ENCODE measurements at places on chromosomes 3 and 15.

GRCh38 chr3:15256861-15257341, 50.9 kb downstream of the CAPN7 start:
- DNase-seq = no peak

- DNase-seq = no peak
These were observed 91.5 kb downstream of the CERS3 start for GRCh38 chr15:100437261-100437660.

GRCh38 chr3:58293516-58293915, 12.5 kb upstream of the RPP14 start:
- no peak for DNase-seq

DNA sequence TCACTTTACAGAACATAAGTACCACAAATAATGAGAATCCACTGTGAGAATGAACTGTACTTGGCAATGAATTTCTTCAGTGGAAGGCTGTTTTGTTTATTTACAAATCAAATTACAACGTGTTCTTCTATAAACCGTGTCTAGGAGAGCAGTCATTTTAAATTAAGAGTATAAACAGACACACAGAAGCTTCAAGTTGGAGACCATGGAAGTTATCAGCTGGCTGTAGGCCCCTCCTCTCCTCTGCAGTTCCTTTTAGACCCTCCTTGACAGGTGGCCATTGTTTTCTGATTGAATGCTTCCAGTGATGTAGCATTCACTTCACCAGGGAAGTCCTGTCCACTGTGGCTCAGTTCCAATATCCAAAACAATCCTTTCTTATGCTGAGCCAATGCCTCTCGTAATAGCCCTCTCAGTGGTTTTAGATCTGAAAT, 7.3 kb upstream of the MAPK6 start:
- no peak for DNase-seq

GRCh38 chr15:48928877-48929538, 34.7 kb downstream of the SHC4 start:
- DNase-seq = peak; percentile 58

DNA sequence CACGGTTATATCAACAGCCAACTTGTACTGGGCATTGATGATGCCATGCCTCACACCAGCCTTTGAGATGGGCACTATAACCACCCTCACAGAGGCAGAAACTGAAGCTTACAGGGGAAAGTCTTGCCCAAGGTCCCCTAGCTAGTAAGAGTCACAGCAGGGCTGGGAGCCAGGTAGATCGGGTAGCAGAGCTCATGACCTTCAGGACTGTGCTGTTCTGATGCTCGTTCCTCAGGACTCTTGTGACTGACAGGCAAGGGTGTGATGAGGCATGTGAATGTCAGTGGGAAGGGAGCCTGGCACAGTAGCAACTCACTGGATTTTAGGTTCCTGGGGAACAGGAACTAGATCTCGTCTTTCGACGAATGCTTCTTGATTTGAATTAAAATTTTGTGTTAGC, 65.7 kb downstream of the RLBP1 start:
- no peak for DNase-seq

DNA sequence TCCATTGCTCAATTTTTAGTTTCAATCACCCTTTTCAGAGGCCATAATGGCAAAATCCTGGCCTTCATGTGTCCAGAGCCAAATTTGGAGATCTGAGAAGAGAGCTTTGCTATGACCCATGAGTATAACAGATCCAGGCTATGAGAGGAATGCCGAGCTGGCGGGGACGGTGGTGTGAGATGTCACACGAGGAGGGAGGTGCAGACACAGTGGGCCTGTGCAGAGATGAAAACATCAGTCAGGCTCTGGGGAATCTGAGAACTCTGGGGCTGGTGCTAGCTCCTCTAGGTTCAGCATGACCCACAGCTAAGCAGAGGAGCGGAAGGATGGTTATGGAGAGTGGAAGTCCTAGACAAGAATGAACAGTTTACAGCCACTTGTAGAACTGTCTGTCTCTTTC, 398.3 kb upstream of the ATP10A start:
- no peak for DNase-seq

DNA sequence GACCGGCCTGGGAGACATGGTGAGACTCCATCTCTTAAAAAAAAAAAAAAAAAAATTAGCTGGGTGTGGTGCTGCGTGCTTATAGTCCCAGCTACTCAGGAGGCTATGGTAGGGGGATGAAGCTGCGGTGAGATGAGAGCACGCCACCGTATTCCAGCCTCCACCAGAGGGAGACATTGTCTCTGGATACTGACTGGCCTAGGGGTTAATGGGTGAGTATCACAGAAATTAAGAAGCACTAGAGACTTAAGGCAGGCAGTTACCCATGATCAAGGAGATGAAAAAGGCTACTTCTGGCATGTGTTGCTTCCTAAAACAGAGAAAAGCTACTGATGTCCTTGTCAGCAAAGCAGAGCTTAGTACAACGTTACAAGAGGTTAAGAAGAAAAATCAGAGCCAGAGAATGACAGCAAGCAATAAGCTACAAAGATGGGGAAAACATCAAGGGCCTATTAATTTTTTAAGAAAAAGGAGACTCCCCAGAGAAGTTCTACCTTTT, 8.6 kb downstream of the TFRC start:
- peak; percentile 53 for DNase-seq

DNA sequence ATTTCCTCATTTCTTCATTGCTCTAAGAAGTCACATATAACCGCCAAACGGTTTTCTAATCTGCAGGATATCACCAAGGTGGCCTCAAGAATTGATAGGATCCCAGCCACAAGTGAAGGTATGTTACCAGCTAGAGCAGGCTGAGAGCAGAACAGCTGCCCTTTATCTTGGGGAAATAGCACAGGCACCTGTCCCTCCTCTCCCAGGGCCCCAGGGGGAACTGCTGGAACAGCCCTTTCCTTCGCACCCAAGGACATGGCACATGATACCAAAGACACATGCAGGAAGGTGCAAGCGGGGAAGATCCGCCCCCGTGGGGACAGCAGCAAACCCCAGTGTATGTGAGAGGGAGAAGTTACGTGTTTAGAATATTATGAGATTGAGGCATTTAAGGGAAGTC, 35.3 kb downstream of the HOMER2 start:
- no peak for DNase-seq

- no peak for DNase-seq
These were observed 7.8 kb downstream of the DNASE1L3 start for GRCh38 chr3:58202917-58203360.

DNA sequence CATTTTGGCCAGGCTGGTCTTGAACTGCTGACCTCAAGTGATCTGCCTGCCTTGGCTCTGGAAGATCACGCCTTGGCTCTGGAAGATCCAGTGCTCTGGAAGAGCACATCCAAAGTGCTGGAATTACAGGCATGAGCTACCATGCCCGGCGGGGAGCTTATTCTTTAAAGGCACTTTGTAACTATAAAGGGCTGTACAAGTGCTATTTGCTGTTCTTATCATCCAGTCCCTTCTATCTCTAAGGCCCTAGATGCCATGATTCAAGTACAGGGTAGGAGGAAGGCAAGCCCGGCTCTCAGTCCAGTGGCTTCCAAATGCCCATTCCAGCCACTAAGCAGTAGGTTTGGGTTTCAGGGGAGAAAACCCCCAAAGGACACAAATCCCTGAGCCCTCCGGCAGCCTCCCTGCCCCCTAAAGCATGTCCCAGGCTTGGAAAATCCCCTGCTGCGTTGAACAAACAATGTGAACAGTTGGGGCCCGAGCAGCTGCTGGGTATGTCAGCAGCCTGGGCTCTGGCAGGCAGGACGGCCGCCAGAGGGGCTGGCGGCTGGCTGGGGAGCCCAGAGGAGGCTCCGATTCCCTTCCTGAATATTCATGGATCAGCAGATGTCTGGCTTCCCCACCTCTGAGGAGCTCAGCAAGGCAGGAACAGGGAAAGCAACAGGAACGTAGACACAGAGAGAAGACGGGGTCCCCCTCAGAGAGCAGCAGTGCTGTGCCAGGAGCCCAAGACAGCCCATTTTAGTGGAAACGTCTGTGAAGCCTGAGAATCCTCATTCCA, 7.7 kb downstream of the IGDCC4 start:
- DNase-seq = no peak
